ENCODE measurements at places on chromosomes 6 and 20. TPM values are rescaled to one million over a fixed set of nuclear protein-coding genes. Genes with fewer than 3 reads are reported as not detected.

MYH7B gene
- total RNA-seq = not detected

DNA sequence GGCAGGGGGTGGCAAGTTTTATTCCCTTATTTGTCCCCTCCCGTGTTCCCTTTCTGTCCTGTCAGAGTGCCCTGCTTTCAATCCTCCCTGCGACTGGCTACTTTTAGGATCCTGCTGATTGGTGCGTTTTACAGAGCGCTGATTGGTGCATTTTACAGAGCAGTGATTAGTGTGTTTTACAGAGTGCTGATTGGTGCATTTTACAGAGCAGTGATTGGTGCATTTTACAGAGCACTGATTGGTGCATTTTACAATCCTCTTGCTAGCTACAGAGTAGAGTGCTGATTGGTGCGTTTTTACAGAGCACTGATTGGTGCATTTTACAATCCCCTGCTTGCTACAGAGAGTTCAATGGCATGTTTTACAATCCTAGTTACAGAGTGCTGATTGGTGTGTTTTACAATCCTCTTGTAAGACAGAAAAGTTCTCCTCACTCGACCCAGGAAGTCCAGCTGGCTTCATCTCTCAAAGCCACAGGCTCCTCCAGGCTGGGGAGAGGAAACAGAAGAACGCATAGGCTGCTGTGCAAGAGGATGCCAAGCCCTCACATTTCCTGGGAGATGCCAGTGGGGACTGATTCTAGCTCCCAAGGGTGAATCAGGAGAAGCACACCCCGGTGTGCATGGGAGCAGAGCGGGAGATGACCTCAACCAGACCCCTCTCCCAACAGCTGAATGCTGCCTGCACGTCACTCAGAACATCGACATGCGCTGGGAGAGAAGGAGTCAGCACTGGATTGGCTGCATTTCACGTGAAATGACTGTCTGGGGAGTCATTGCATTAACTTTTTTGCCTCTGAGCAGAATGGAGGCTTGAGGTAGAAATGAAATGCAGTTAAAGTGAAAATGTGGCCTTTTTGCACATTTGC is 48.3 kb upstream of the SLC22A23 start:
- no peak for DNase-seq

DNA sequence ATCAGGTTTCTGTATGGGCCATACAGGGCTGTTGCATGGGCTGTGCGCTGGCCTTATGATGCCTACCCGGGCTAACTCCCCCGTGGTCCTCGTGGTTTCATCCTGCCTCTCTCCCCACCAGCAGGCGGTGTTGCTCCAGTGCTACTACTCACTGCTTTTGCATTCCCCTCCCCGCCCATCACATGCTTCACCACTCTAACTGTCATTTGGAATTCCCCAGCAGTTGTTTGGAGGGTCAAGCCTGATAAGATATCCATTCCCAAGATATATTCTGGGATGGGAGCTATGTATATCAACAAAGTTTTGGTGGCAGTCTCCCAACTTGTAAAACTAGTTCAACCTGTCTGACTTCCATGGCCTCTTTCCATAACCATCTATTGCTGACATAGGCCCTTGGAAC is 233.2 kb upstream of the SOX4 start:
- DNase-seq = no peak

DNA sequence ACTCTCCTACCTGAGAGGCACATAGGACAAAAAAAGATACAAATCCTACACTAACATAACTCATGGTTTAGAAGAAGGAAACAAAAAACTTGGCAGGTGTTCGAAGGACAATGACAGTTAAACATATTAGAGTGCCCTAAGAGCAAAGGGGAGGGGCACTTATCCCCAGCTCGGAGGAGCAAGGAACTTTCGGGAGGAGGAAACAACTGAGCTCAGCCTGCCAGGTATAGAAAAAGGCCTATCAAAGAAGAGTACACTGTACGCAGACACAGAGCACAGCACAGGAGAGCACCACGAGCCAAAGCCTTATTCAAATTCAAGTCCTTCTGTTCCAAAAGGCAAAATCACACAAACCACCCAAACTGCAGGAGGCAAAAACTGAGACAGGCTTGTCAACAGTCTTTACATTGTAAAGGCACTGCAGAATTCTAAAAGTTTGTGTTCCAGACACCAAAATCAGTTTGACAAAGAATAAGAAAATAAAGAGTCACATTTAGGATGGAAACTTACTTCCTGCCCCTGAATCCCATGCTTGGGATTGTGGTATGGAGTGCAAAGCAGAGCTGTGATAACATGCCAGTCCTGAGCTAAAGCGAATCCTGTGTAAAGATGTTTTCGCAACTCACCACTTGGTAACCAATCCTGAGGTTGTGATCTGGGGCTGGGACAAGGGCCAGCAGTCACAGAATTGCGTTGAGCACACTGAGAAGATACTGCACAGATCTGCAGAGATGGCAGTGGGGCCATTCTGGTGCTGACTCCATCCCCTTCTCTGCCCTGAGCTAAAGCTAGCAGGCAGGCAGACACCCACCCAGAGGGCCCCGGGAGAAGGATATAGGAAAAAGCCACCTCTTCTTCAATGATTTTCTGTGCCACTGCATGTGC is 108.6 kb downstream of the CHD6 start:
- DNase-seq = no peak

GRCh38 chr6:113825781-113826180 is 31.4 kb upstream of the MARCKS start:
- peak; percentile 75 for DNase-seq

GRCh38 chr20:48821261-48821920 is 6.4 kb downstream of the PREX1 start:
- DNase-seq = no peak

DNA sequence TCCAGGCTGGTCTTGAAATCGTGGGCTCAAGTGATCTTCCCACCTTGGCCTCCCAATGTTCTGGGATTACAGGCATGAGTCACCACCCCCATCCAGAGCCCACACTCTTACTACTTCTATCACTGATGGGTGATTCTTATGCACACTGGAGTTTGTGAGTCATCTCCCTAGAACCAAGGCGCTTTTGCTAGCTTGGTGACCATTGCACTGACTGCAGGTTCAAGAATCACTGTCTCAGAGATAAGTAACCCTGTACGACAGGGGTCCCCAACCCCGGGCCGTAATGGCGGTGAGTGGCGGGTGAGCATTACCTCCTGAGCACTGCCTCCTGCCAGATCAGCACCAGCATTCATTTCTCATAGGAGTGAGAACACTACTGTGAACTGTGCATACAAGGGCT is 118.8 kb downstream of the MAP3K7 start:
- DNase-seq = peak; percentile 17

Data from SJSA1 (cell line).